Fibroblast of skin of right quadriceps (primary cell): ENCODE measurements at places on chromosomes 6 and 20.

DNA sequence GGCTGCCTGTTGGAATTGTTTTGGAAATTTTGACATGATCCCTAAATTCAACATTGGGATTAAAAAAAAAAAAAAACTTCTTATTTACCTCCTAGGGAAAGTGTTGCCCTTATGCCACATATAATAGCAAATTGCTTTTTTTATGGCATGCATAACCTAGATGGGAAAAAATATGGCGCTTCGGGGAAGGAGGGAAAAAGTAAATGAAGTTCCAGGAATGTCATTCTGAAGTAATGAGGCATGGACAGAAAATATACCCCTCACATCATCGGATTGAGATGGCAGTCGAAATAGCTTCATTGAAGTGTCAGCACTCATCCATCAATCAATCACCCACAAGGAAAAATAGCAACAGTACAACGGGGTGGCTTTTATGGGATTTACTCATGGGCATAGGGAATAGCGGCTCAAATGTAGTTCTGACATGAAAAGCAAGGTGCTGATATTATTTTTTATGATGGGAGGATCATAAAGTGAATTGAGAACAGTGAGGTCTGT, 104.8 kb downstream of the ZNF217 start:
- no peak for DNase-seq

DNA sequence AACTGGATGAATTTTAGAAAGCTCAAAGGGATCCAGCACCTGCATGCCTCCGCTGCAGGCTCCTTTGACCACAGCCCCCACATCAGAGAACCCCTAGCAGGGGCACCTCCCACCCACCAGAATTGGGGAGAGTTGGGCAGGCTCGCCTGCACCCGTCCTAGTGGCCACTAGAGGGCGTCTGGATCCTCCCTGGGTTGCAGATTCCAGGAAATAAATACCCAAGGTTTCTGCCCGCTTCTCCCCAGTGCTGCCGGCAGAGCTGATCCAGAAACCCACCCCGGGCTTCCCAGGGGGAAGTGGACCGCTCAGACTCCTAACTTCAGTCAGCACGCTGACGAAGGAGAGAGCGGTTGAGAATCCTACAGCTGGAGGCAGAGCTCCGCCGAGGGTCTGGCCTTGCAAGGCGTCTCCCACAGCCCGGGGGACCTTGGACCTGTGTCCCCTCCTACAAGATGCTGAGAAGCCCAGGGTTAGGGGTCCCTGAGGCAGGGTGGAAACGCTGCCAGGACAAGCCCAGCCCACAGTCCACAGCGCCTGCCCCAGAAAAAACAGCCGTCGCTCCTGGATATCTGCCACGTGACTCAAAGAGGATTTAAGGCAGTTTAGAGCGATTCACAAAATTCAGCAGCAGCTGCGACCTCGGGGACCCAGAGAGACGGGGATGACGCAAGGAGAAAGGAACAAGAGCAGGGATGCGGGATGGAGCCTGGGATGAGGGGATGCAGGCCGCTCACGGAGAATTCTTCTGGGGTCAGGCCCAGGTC, 32.6 kb upstream of the PHACTR3 start:
- peak; percentile 73 for DNase-seq

- no peak for DNase-seq
Observed at GRCh38 chr6:36971921-36972673, 13.9 kb downstream of the MTCH1 start.

- no peak for DNase-seq
Observed at GRCh38 chr20:58843128-58843556, 7.6 kb downstream of the GNAS-AS1 start.

- no peak for DNase-seq
Observed at GRCh38 chr6:117344444-117345291, 79.3 kb downstream of the VGLL2 start.

GRCh38 chr20:11193241-11193640, 519.4 kb upstream of the JAG1 start:
- DNase-seq = peak; percentile 44

GRCh38 chr6:17790489-17790888, 83.8 kb upstream of the NUP153 start:
- no peak for DNase-seq

GRCh38 chr6:41408982-41409381, 73.6 kb downstream of the NCR2 start:
- no peak for DNase-seq

DNA sequence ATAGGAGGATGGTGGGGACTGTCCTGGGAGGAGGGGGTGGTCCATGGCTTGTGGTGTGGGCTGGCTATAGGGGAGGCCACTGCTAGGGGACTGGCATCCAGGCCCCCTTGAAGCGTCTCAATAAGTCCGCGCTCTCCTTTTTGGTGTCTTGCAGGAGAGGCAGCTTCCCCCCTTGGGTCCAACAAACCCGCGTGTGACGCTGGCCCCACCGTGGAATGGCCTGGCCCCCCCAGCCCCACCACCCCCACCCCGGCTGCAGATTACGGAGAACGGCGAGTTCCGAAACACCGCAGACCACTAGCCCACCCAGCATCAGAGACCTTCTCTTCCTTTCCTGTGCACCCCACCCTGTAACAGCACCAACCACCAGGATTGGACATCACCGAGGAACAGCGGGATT, 2.8 kb upstream of the ZBTB9 start:
- no peak for DNase-seq

DNA sequence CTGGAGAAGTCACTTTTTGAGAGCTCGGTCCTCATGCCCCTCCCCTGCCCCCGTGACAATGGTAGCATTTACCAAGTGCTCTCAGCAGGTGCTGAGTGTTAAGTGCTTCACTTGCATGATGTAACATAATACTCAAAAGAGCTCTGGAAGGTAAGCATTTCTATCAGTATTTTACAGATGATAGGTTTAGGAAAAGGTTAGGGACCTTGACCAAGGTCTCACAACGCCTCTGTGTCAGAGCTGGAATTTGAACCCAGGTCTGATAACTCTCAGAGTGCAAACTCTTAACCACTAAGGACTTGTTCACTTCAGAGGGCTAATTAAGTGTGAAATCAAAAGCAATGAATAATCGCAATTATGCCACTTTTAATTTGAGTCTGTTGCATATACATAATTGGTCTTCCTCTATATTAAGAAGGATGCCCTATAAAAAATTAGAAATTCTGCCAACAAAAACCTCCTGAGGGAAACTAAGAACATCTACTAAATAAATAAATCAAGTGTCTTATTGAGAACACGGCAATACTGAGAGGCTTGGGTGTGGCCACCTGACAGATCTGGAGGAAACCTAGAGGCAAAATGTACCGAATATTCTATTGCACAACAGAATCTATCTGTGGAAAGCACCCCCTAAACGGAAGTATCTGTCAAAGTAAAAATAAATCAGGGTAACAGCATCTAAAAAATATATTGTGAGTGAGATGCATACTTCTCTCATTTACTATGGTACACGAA, 109.8 kb downstream of the BACH2 start:
- no peak for DNase-seq

DNA sequence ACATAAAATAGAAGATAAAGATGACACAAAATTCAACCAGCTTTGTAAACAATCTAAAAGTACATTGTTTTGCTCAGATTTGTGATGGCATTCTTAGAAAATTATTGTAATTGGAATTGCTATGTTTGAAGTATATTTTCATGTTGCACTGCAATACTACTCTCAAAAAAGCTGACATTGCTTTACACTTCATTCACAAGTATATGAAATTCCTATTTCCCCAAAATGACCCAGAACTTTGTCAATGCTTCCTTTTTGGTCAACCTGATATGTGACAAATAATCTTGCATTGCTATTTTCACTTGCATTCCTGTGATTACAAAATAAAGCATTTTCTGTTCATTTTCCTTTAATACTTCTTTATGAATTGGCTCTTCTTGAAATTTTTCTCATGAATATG, 104.1 kb upstream of the BMP5 start:
- no peak for DNase-seq

GRCh38 chr20:59102841-59103299, 60.3 kb upstream of the PRELID3B start:
- no peak for DNase-seq

- no peak for DNase-seq
Observed at GRCh38 chr6:159152782-159153181, 16.4 kb upstream of the FNDC1 start.

DNA sequence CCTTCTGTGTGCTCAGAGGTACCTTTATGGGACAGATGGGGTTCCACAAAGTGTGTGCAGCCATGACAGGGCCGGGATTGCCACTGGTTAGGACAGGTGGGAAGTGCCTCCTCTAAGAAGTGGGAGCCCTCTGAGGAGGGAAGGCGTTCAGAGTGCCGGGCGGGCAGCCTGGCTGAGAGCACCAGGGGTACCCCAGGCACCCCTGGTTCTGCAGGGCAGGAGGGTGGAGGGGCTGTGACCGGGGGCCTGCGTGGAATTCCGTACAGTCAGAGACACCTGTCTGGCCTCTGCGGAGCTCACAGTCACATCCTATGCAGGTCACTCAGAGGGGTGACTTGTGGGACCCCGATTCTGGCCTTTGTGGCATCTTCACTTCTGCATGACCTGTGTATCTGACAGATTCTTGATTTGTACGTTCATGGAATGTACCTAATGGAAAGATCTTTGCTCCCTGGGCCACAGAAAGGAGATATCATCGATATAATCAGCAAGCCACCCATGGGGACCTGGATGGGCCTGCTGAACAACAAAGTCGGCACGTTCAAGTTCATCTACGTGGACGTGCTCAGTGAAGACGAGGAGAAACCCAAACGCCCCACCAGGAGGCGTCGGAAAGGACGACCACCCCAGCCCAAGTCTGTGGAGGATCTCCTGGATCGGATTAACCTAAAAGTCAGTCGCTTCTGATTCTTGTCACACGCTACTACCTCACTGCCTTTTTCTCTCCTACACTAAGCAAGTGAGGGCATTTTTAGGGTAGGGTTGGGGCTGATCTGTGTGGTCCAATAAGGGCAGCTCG, 190.9 kb downstream of the SASH1 start:
- DNase-seq = no peak

- peak; percentile 58 for DNase-seq
Observed at GRCh38 chr6:28865401-28866204, 58.2 kb downstream of the TRIM27 start.

- DNase-seq = peak; percentile 35
Observed at GRCh38 chr20:8161264-8162071, 29.4 kb downstream of the PLCB1 start.

DNA sequence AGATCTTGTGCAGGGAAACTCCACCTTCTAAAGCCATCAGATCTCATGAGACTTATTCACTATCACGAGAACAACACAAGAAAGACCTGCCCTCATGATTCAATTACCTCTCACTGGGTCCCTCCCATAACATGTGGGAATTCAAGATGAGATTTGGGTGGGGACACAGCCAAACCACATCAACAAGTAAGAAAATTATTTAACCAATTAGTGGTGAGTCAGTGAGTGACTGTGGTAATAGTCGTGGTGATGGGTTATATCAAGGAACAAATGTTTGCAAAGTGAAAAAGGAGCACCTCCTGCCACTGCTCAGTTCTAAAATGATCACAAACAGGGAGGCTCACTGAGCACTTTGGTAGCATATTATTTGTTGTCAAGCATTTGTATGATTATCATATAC, 20.6 kb downstream of the EPM2A start:
- DNase-seq = no peak

DNA sequence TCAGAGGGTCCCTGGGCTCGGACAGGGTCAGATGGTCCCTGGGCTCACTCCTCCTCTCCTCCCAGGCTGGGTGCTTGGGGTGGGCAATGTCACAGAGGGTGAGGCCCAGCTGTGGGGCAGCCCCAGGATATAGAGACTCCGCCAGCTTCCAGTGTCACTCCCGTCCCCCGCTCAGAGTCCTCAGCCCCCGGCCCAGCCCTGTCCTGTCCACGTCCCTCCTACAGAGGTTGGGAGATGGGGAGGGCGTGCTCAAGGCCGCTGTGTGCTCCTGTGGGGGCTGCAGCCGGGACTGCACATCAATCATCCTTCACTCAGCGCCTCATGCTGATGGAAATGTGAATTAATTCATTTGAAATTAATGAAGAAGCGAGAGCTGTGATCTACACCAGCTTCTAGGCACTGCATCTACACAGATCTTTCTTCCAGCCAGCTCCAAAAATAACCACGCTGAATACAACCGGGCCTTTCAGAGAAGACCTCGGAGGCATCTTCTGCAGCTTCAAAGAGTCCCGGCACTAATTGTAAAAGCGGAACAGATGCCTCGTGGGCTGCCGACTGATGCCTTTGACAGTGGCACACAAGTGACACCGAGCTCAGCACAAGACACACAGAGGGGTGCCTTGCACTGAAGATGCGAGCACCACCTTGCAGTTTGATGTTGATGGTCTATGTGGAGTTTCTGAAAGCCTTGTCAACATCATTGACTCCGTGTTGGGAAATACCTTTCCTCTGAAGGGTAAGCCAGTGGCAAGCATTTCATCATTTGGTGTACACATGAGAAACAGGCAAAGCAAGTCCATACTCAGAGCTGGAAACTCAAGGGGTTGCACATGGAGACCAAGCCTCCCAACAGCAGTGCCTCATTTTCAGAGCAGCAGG, 39.3 kb downstream of the DACT2 start:
- no peak for DNase-seq

- DNase-seq = no peak
Observed at GRCh38 chr20:8783734-8784133, 285.2 kb upstream of the PLCB4 start.

GRCh38 chr20:57802765-57803507, 93.1 kb upstream of the PMEPA1 start:
- DNase-seq = no peak

- DNase-seq = no peak
Observed at GRCh38 chr6:164377348-164377918, 932.0 kb downstream of the C6orf118 start.

DNA sequence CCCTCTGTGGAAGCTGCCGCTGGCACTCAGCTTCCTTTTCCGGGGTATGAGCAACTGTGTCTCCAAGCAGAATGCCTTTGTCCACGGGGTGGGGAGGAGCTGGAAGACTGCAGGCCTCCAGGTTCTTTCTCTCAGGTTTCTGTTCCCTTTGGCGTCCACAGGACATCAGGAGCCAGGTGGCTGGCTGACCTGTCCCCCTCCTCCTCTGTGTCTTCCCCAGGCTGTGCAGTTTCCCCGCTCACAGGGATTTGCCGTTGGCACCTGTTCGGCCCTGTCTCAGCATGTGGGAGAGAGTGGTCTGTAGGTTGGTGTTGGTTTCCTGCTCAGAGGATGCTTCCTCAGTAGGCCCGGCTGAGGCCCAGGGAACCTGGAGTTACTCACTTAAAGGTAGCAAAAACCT, 43.5 kb downstream of the CDS2 start:
- DNase-seq = no peak

DNA sequence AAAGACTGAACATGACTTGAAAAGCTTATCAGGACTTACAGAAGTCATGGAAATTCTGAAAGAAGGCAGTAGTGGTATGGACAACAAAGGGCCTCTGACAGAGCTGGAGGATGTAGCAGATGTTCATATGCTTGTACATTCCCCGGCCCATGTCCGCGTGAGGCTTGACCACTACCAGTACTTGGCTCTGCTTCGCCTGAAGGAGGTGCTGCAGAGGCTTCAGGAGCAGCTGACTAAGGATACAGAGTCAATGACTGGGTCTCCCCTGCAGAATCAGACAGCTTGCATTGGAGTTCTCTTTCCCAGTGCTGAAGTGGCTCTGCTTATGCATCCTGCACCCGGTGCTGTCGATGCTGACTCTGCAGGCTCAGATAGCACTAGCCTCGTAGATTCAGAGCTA, 29.2 kb downstream of the TAF11 start:
- no peak for DNase-seq

- DNase-seq = no peak
Observed at GRCh38 chr20:6421321-6422248, 298.8 kb upstream of the FERMT1 start.
